Activated naive CD4-positive, alpha-beta T cell (primary cell): ENCODE measurements at places on chromosomes 16 and 17.

DNA sequence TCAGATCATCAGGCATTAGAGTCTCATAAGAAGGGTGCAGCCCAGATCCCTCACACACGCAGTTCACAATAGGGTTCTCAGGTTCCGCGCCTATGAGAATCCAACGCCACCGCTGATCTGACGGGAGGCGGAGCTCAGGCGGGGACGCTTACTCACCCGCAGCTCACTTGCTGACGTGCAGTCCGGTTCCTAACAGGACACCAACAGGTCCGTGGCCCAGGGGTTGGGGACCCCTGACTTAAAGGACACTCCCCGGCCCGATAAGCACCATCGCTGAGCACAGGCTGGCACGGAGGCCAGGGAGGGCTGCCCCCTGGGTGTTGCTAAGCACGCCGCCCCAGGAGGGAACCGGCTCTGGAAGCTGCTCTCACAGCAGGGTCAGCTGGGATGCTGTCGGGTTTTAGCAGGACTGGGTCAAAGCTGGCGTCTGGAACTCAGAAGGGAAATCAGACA lies 30.1 kb upstream of the BAHCC1 start:
- DNase-seq = no peak

DNA sequence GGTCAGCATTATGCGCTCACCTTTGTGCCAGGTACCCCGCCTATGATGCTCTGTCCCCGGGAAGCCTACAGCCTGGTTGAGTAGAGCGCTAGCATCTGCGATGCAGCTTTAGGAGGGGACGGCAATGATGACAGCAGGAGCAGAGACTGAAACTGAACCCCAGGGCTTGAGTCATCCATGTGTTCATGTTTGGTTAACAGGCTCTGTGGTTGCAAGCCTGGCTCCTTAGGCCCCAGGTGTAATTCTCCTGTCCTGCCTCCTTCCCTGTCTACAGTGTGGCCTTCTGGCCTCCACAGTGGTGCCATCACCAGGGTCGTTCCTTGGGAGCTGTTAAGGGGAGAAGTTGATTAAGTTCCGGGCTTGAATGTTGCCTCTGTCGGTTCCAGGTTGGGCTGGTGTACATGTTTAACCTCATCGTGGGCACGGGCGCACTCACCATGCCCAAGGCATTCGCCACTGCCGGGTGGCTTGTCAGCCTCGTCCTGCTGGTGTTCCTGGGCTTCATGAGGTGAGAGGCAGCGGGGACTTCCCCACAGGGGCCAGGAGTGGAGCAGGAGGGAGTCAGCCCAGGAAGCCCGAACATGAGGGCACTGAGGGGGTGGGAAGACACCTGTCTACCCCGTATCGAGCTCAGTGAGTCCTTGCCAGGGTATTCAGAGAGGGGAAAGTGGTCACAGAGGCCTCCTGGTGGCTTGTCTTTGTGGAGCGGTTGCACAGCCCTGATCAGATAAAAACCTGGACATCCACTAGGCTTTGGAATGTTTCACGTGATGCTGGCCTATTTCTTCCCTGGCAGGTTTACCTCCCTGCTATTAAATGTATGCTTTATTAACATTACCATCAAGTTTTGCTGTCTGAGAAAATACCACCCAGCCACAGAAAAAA lies 9.2 kb upstream of the NAT9 start:
- DNase-seq = no peak

DNA sequence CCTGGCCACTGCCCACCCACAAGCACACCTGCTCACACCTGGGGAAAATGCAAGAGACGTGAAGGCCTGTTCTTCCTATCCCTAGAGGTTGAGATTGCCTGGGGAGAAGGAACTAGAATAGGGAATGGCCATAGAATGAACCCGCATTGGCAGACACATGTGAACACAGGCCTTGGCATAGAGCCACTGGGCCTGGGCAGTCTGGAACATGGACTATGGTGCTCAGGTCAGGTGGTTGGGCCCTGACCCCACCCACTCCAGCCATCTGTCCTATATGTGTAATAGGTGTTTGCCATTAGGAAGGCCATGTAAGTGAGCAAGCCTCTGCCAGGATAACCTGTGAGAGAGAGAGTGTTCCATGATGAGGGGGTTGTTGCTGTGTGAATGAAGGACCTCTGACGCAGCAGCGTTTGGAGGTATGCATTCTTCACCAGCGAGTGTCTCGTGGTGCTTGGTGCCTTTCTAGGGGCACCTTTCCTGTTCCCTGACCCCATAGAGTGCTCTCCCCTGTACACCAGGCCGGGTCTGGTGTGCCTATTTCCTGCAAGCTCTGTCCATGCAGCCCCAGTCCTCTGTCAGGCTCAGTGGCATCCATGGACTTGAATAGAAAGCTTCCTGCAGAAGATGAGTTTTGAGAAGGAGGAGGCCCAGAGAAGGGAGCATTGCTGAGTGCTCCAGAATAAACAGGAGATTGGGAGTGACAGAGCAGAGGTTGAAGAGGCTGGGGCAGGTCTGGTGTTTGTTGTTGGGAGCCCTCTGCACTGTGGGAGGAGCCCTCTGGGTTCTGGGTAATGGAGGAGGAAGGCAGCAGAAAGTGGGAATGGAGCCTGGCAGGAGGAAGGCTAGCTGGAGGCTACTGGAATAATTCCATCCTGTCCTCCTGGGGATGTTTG lies 15.6 kb downstream of the CTRL start:
- DNase-seq = no peak

GRCh38 chr17:55726440-55726839 lies 3.8 kb upstream of the TMEM100 start:
- DNase-seq = no peak

DNA sequence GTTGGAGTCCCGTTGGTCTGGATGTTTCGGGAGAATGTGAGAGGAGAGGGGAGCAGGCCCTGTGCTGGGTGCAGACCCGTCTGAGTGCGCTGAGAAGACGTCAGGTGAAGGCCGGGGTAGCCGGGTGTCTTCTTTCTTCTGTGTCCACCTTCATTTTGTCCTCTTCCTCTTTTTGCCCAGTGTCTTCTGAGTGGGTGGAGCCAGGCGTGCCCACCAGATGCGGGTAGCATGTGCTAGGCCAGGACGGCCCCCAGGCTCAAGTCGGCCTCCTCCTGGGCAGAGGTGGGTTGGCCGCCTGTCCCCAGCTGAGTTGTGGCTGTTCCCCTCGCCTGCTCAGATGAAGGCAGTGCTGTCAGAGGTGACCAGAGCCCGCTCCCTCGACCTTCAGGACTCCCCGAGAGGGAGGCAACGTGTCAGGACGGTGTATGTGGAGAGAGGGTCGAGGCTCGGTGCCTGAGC lies 3.5 kb downstream of the METRNL start:
- DNase-seq = no peak

- no peak for DNase-seq
Measured at GRCh38 chr17:38656959-38657823, 17.6 kb downstream of the EPOP start.

GRCh38 chr17:17055286-17056155 lies 13.3 kb downstream of the MPRIP start:
- DNase-seq = no peak

GRCh38 chr16:56675685-56676210 lies 6.1 kb downstream of the MT1H start:
- DNase-seq = no peak

DNA sequence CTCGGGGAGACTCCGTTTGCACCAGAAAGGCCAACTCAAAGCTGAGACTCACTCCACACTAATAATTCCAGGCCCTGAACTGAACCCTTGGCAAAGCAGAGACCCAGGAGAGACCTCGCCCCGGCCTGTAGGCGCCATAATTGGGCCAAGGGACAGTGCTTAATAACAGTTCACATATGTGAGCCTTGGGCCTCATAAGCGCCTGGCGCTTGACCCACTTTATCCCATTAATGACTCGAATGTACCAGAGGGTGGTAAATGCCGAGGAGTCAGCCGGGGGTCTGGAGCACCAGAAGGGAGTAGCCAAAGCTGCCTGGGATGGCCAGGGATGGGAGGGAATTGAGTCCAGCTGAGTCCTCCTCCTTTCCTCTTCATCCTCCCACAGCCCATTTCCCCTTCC lies 24.6 kb downstream of the SLC6A4 start:
- DNase-seq = no peak

DNA sequence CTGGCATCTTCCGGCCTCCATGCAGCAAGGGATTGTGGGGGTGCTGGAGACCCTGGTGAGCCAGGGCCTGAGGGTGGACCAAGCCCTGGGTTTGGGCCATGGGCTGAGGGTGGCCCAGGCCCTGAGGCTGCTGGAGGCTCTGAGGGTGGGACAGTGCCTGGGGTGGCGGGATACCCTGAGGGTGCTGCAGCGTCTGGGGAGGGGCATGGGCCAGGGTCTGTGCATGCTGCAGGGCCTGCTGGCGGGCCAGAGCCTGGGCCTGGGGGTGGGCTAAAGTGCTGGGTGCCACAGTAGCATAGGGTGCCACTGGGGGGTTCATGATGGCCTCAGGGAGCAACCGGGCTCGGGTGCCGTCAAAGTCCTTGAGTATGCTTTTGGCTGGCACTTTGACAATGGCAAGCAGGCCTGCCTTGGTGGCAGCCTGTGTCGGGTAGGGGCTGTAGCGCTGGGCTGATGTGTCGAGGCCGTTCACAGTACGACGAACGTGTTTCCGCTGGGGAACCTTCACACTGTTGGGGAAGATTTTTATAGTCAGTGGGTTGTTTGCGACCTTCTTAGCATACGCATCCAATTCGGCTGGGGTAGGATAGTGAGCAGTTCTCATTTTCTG lies 15.6 kb downstream of the TRAF4 start:
- no peak for DNase-seq

DNA sequence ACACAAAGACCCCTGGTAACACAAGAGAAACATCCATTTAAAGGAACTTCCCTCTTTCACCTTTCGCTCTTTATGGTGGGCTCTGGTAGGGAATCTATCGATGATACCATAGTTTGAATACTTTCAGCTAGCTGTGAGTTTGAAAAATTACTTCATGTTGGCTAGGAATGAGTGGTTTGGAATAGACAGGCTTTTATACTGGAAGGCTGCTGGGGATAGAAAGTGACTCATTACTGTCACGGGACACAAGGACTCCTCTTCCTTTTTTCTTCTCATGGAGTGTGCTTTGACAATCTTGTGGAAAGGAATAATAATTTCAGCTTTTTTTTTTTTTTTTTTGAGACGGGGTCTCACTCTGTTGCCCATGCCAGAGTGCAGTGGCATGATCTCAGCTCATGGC lies 76.9 kb downstream of the CYB561 start:
- no peak for DNase-seq

DNA sequence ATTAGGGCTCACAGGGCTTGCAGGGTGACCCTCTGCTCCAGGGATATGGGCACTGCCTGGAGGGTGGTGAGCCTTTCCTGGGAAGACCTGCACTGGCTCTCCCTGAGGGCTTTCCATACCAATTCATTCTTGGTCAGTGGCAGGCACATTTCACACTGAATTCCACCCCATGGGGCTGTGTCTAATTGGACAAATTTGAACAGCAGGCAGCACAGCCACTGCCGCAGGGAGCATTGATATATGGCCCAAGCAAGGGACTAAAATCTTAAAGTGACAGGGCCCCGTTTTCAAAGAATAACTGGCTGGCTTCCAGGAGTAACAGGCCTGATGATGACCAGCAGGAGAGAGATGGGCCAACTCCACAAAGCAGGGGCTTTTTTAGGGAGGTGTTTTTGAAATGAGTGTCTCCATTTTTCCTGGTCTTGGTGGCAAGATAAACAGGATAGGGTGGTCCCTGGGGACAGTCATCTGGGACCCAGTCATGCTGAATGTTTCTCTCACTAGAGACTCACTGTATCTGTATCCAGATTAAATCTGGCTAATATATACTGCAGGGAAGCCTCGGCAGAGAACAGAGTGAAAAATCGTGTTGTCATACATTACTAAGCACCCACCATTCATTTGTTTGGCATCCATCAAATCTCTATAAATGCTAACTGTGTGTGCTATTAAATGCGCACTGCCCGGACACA lies 74.1 kb upstream of the TBX2 start:
- no peak for DNase-seq

DNA sequence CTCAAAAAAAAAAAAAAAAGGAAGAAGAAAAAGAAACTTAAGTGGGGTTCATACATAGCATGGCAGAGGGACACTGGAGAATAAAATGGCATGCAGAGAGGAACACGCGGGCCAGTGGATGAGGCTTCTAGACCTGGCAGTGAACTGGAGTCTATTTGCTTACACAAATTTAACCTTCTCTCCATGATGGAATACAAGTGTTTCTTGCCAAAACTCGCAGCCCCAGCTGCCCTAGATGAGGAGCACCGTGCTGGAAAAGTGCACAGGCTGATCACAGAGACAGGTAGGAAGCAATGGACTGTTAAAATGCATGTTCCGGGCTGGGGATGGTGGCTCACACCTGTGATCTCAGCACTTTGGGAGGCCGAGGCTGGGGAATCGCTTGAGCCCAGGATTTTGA lies 9.3 kb downstream of the SSTR2 start:
- no peak for DNase-seq

DNA sequence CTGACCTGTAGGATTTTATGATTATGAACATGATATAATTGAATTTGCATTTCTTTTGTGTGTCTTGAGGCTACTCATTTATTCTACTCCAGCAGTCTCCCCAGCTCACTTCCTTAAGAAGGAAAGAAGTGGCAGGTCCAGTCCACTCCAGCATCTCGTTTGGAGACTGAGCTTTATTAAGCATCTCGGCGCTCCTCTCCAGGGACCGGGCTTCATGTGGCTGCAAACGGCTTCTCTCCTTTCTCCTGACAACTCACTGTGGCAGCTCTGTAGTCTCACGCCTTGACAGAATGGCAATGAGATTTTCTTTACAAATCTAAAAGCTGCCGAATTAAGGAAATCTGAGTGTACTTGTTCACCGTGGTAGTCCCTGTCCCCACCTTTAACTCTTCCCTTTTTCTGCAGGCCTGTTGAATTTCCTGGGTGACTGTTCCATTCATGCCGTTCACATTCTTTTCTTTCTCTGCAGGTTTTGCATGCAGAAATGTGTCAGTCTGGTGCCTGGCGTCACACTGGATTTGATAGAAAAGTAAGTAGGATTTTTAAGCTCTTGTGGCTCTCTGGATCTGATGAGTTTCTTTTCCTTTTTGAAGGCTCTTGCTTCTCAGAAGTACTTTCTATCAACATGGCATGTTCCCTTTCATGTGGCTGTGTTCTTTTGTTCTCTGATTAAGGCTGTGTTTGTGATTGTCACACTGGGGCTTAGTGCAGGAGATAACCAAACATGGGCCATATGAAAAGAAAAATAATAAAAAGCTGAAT lies 200.5 kb upstream of the CHMP6 start:
- DNase-seq = no peak

- no peak for DNase-seq
Measured at GRCh38 chr16:56632156-56632847, at the start of gene MT1M. TSS of gene MT1M (plus strand) at chr16:56632659. CDS start at chr16:56632732, 73 bp downstream.
